Fibroblast of pulmonary artery (primary cell): ENCODE measurements at places on chromosomes 1 and 21.

DNA sequence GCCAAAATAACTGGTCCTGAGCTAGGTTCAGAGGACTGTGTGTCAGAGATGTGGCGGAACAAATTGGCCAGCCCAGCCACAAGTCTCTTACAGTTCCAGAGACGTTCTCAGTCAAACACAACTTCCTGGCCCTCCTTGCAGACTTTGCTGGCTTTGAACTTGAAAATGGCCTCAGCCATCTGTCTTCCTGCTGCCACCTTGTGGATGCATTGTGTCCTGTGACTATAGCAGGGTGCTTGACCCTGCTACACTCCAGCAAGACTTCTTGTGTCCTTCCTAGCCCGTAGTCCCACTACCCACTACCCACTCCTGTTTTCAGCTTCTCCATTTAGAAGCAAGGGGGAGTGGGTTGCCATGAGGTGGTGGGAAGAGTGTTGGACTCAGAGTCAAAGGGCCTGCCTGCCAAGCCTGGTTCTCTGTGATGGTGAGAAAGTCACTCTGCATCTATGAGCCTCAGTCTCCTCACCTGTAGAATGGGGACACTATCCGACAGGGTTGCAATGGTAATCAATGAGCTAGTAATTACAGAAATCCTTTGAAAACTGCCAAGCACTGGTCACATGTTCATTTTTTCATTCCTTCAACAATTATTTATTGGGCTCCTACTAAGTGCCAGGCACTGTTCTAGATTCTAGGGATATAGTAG lies 109.9 kb downstream of the IGSF21 start:
- DNase-seq = no peak

DNA sequence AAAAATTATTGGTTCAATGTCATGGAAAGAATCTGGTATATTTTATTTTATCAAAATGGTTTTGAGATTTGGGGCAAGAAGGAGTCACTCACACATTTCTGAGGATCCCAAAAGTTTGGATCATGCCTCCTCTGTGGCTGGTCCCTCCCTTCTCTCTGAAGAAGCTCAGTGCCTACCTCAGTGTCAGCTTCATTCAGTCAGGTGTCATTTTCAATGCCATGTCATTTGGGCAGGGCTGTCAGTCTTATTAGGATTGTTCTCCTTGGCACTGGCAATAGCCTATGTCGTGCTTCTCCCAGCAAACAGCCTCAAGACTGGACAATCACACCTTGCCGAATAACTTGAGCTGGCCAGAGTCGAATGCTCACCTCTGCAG lies 264.5 kb upstream of the CAMK1G start:
- DNase-seq = no peak

DNA sequence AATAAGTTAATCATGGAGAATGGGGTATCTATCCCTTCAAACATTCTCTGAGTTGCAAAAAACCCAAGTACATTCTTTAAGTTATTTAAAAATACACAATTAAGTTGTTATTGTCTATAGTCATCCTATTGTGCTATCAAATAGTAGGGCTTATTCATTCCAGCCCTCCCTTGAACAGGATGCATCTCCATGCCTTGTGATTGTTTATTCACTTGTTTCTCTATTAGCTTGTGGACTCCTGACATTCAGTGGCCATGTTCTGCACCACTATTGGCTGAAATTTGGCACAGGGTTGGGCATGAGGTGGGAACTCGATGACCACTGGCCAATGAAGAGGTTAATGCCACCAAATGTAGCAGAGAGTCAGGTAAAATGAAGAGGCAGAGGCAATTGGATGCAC lies 272.8 kb downstream of the TNR start:
- DNase-seq = no peak

DNA sequence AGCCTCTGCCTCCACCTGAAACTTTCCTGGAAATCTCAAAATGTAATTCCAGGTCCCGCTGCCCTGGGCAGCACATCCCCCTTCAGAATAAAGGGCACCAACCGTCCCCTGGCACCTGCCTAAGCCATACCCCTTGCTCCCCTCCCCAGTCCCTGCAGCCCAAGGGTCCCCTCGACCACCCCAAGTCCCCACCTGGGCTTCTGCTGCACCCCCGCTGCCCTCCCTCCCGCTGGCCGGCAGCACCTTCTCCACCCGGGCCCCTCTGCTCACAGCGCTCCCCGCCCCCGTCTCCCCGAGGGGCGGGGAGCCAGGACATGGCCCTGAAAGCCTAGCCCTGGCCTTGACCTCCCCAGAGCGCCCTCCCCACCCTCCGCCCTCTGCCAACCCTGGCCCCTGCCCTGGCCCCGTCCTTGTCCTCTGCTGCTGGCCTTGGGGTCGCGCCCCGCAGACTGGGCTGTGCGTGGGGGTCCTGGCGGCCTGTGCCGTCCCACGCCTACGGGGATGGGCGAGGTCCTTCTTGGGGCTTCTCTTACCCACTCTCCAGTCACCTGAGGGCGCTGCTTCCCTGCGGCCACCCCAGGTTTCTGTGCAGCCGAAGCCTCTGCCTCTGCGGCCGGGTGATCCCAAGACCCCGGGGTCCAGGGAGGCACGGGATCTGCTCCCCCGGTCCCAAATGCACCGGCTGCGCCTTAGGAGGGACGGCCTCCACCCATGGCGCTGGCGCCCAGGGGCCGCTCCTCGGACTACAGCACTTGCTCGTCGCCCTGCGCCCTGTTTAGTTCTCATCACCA lies 41.7 kb downstream of the WDR4 start:
- DNase-seq = no peak

- DNase-seq = no peak
Observed at GRCh38 chr1:58829866-58830265, 46.0 kb upstream of the JUN start.

DNA sequence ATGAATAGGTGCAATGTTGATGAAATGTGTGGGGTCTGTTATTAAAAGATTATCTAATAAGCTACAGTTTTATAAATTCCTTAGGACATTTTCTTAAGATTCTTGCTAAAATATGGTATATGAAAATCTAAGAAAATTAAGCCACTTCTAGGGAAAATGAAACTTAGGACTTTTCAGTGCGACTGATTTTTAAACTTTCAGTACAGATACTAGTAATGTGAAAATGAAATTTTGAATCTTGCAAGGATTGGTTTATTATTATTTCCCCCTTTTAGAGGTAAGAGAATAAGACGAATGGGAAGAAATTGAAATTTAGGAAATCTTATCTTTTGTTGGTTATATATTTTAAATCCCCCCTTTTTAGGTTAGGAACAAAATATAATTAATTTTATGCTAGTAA lies 16.4 kb downstream of the CAPZA1 start:
- DNase-seq = no peak

GRCh38 chr1:217626321-217626720 lies 4.6 kb downstream of the GPATCH2 start:
- no peak for DNase-seq

DNA sequence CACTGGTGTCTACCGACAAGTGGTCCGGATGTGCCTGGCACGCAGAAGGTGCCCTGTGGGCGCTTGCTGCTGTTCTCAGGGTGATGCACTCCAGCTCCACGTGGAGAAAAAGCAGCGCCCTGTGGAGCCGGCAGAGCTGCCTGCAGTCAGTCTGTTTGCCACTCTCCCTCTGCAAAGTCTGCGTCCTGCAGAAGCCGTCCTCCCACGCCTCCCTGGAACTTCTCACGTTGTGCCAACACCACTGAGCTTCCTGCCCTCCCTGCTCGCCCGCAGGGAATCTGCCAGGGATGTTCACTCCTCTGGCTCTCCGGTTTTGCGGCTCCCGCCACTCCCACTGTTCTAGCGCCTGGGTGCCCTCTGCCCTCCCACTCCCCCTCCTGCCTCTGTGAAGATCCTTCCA lies 19.8 kb upstream of the UBXN10 start:
- peak; percentile 63 for DNase-seq

DNA sequence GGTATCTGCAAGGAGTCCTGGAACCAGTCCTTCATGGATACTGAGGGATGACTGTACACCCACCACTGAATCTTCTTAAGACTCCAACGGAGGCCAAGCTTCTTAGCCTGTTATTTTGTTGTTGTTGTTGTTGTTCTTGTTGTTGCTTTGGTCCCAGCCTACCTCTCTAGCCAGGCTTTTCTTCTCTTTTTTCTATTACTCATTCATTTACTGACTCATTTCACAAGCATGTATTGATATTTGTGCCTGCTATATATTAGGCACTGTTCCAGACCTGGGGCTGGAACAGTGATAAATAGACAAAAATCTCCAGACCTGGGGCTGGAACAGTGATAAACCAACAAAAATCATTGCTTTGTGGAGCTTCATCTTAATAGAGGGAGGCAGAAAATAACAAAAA lies 20.4 kb downstream of the CENPF start:
- peak; percentile 16 for DNase-seq

DNA sequence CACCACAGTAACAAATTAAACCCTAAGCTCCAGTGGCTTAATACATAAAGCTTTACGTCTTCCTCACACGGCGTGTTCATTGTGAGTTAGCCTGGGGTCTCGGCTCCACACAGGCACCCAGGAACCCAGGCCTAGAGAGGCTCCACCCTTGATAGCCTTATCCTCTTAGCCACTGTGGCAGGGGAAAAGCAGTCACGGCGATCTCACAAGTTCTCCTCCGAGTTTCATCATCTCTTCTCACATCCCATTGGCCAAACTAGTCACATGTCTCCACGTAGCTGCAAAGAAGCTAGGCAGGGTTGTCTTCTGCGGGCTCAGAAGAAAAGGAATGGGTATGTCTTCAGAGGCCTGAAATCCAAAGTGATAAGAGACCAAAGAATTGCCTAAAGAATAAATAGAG lies 122.3 kb upstream of the GRIK3 start:
- no peak for DNase-seq

GRCh38 chr1:93528412-93528811 lies 80.5 kb downstream of the FNBP1L start:
- no peak for DNase-seq

GRCh38 chr1:29372108-29372507 lies 135.8 kb downstream of the PTPRU start:
- DNase-seq = no peak

DNA sequence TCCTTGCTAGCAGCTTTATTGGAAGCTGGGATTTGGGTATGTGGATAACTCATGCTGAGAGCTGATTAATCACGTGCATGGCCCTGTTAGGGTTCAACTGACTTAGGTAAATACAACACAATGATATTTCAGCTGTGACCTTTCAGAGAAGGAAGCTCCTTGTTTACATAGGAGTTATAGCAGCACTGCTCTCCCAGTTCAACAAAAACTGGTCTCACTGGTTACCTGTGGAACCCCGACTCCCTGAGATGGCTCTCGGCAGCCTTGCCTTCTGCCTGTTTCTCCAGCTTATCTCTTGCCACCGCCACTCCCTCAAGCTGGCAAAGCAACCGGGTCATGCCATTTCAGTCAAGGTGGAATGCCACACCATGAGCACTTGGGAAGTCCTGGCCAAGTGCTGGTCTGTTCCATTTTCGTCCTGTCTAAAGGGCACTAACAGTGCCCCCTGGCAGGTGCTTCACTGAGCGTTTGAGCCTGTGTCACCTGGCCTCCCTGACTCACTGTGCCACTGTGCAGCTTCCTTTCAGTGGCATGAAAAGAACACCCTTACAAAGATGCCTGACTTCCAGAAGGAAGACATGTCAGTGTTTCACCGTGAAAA lies 31.6 kb downstream of the DOP1B start:
- no peak for DNase-seq

DNA sequence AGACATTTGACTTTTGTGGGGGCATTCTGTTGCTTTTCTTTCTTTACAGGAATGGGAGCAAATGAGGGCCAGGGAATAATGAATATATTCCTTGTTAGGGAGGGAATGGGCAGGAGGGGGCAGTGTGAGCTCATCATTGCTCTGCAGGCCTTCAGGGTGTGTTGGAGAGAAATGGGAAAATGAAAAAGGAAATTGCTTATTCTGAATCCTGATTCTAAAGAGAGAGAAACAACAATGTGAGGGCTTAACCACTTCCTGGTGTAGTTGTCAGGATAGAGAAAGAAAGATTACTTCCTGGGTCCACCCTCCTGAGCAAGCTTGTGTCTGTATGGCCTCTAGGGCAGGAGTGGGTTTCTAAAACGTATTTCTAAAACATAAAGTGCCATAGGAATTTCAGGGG lies 28.3 kb downstream of the VANGL2 start:
- peak; percentile 71 for DNase-seq

DNA sequence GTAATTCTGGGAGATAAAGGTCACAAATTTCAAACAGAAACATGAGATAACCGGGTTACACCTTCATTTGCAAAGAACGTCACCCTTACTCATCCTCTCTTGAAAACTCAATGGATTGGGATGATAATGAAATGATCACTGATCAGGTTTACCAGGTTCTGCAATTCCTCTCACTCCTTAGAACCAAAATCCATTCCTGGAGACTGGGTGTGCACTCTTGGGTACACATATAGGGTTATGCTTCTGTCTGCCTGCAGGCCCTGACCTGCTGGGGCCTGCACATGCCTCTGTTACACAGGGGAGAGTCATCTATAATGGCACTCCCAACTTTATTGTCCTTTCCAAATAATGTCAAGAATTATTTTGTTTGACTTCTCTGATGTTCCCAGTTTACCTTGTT lies 8.3 kb downstream of the SUSD4 start:
- DNase-seq = no peak

GRCh38 chr1:215282557-215282956 lies 200.0 kb downstream of the KCNK2 start:
- DNase-seq = peak; percentile 29

- no peak for DNase-seq
Observed at GRCh38 chr1:24203404-24203803, 16.3 kb upstream of the IFNLR1 start.

- peak; percentile 51 for DNase-seq
Observed at GRCh38 chr1:153617663-153618062, 1.5 kb upstream of the S100A14 start.
